HuH-7 (cell line): ENCODE measurements at places on chromosomes 16 and 17.

GRCh38 chr17:80047176-80047575 is 10.7 kb downstream of the CCDC40 start:
- no peak for DNase-seq

DNA sequence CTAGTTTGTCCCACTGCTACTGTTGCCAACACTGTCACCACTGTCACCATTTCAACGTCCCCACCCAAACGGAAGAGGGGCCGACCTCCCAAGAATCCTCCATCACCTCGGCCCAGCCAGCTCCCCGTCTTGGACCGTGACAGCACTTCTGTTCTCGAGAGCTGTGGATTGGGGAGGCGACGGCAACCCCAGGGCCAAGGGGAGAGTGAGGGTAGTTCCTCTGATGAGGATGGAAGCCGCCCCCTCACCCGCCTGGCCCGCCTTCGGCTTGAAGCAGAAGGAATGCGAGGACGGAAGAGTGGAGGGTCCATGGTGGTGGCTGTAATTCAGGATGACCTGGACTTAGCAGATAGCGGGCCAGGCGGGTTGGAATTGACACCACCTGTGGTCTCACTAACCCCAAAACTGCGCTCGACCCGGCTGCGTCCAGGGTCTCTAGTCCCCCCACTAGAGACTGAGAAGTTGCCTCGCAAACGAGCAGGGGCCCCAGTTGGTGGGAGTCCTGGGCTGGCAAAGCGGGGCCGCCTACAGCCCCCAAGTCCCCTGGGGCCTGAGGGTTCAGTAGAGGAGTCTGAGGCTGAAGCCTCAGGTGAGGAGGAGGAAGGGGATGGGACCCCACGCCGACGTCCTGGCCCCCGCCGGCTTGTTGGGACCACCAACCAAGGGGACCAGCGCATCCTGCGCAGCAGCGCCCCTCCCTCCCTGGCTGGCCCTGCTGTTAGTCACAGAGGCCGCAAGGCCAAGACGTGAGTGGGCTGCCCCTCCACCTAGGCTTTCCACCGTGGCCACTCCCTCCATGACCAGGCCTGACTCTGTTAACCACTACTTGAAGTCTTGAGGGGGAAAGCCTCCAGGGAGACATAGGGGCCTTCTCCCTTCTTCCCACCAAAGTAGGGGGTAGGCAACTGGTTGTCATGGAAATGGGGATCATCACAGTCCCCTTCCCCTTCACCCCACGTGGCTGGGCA is 9.0 kb upstream of the PHKG2 start:
- no peak for DNase-seq

DNA sequence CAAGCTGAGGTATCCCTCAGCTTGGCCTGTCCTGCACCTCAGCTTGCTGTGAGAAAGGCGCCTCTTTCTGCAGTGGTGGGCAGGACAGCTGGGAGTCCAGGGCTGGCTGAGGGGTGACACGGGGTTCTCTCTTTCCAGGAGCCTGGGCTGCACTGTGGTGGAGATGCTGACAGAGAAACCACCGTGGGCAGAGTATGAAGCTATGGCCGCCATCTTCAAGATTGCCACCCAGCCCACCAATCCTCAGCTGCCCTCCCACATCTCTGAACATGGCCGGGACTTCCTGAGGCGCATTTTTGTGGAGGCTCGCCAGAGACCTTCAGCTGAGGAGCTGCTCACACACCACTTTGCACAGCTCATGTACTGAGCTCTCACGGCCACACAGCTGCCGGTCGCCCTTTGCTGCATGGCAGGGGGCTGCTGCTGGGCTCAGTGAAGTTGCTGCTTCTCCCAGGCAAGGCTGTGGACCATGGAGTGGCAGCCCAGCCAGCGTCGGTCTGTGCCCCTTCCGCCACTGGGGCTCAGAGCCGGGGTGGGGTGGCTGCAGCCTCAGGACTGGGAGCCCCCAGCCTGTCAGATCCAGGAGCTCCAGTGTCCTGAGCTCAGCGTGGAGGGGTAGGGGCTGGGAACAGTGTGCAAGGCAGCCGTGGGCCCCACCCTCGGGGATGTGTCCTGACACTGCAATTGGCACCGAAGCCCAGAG is 6.4 kb downstream of the LIMD2 start:
- DNase-seq, result no peak

- no peak for DNase-seq
Observed at GRCh38 chr16:88290850-88291830, 91.6 kb upstream of the ZNF469 start.

GRCh38 chr17:57356719-57357391 is 100.5 kb downstream of the MSI2 start:
- DNase-seq, result no peak

GRCh38 chr17:81030741-81031565 is 4.0 kb upstream of the BAIAP2 start:
- DNase-seq, result no peak

- DNase-seq, result no peak
Observed at GRCh38 chr16:8949536-8950418, 13.9 kb downstream of the USP7 start.

DNA sequence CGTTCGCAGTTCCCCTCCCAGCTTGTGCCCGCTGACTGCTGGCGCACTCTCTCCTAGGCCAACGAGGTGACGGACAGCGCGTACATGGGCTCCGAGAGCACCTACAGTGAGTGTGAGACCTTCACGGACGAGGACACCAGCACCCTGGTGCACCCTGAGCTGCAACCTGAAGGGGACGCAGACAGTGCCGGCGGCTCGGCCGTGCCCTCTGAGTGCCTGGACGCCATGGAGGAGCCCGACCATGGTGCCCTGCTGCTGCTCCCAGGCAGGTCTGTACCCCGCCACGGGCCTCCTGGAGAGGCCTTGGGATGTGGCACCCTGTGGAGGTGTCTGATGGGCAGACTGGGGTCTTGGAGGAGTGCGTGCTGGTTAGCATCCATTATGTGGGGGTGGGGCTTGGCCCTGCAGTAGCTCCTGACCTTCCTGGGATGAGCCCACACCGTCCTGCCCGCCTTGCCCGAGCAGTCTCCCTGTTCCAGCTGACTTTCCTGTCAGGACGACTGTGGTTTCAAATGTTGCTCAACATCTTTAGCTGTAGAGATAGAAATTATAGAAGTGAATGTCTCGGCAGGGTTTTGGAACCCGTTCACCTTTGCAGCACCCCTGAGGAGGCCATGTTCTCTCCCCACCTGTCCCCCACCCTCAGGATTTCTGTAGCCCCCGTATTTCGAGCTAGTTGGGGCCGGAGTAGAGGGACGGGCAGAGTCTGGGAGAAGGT is 44.9 kb upstream of the CAPN15 start:
- no peak for DNase-seq

GRCh38 chr17:48504953-48505352 is 25.9 kb downstream of the HOXB1 start:
- DNase-seq, result no peak

- DNase-seq, result no peak
Observed at GRCh38 chr16:54282928-54283724, 3.5 kb downstream of the IRX3 start.

DNA sequence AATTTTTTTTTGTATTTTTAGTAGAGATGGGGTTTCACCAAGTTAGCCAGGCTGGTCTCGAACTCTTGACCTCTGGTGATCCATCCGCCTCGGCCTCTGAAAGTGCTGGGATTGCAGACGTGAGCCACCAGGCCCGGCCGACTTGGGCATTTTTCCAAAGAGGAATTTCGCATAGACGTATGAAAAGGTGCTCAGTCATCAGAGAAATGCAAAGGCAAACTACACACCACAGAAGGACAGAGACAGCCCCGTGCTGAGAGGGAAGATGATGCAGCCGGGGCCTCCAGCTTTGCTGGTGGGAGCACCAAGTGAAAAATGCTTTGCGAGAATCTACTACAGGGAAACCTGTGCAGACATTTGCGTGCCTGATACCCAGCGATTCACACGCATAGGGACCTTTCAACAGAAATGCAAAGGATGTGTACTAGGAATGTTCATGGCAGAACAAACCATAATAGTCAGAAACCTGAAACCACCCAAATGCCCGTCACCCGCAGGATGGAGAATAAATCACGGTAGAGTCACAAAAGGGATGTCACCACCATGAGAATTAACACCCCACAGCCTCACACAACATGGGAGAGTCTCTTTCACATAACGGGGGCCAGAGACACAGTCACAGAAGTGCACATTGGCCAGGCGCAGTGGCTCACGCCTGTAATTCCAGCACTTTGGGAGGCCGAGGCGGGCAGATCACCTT is 5.2 kb downstream of the RAB40B start:
- DNase-seq, result no peak

- DNase-seq, result no peak
Observed at GRCh38 chr16:58461056-58461455, 38.9 kb upstream of the NDRG4 start.

DNA sequence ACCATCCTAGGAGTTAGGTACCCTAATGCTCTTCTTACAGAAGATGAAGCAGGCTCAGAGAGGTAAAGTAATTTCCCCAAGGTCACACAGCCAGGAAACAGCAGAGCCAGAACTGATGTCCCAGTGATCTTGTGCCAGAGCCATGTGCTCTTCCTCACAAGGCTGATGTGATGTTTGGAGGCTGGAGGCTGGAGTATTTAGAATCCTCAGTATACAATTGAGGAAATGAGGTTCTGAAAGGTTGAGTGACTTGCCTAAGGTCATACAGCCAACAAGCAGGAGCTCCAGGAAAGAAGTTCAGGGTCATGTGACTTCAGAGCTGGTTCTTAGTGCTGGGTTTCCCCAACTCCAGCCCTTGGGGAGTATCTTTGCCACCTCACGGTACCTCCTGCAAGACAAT is 18.5 kb downstream of the ITPRIPL2 start:
- no peak for DNase-seq

GRCh38 chr17:3213001-3213400 is 5.5 kb downstream of the OR1A1 start:
- DNase-seq, result no peak

DNA sequence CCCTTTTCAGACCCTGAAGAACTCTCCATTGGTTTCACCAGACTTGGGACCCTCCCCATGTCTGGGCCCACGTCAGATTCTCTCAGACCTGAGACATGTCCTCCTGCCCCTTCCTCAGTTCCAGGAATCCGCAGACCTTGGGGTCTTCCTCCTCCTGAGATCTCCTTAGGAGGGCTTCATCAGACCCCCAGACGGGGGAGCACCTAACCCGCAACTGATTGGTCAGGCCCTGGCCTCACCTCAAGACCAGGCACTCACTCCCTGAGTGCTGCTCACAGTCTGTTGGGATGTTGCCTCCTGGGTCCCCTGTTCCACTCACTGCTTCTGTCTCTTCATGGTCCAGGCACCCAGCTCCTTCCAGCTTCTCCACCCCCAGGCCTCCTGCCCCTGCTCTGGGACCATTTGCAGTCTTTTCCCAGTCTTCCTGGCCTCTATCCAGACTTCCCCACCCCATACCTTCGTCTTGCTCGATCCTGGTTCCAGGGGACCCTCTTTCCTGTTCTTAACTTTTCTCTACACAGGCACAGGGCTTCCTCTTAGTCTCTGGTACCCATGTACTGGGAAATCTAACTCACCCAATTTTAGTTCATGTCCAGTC is 1.2 kb downstream of the GID4 start:
- DNase-seq, result no peak

DNA sequence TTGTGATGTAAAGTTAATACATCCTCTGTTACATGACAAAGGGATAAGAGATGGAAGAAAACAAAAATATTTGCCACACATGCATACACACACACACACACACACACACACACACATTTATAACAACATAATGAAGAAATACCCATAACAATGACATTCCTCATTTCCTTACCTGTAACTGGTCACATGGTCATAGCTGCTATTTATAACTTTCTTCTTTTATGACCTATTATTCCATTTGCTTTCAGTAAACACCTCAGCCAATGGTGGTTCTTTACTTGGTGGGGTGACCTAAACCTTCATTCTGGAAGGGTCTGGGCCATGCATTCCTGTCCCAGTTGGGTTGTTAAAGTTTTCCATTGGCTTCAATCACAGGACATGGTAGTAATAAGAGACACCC is 5.3 kb downstream of the MT2A start:
- no peak for DNase-seq

DNA sequence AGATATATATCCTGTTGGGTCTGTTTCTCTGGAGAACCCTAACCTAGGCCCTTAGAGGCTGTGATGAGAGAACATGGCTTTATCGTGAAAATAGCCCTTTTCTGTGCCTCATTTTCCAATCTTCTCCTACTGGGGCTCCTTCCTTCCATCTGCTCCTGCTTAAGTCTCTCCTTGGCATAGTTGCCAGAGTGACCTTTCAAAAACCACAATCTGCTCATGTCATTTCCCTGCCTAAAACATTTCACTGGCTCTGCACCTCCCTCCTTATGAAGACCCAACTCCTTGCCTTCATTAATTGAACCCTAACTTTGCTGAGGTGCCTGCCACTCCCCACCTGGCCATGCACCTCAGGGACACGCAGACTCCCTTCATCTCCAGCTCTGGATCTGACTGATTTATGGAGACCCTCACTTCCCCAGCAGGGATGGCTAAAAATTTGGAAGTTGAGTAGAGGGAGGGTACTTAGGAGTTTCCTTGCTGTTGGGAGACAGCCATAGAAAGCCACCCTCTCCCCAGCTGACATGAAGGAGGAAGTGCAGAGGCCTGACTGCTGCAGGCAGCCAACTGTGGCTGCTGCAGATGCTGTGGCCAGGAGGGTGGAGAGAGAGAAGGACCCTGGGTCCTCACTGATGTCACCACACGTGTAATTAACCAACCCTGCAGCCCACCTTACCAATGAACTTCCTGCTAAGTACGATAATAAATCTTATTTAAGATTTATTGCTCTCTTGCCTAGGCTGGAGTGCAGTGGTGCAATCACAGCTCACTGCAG is 6.3 kb upstream of the GGA2 start:
- no peak for DNase-seq

GRCh38 chr16:63695347-63695746 is 1426.5 kb downstream of the CDH11 start:
- no peak for DNase-seq

GRCh38 chr17:56724664-56725063 is 109.1 kb downstream of the C17orf67 start:
- no peak for DNase-seq

DNA sequence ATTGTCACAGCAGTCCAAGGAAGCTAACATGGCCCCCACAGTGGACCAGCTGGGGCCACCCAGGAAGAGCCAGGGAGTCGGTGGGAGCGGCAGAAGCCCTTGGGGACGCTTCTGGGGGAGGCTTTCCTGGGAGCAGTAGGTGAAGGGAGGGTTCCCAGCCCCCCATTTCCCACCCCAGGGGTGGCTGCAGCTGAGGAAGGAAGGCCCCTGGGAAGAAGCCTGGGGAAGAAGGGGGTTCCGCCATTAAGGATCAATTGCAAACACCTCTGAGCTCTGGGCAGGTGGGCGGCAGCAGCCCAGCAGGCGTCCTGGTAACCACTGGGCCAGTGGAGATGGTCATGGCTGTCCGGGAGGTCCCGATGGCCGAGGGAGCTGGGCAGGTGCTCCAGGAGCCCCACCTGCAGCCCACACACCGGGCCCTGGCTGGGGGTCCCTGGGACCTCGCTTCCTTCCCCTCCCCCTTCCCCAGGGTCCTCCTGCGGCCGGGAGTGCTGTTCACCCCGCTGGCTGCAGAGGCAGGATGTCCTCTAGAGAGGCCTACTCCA is 592 bp upstream of the PERCC1 start:
- no peak for DNase-seq
